ENCODE measurements at places on chromosomes 4 and X. TPM values are rescaled to one million over a fixed set of nuclear protein-coding genes. Genes with fewer than 3 reads are reported as not detected.

Gene NAP1L3
- total RNA-seq, result 0.35 TPM

Gene HS6ST2
- 0.17 TPM for total RNA-seq

Gene IL2RG
- total RNA-seq, result not detected

Gene PNMA6F
- 0.02 TPM for total RNA-seq

Gene ZNF595
- 14.6 TPM for total RNA-seq

Gene FAM149A
- total RNA-seq, result 1.1 TPM

Gene TSPAN7
- total RNA-seq, result 2.6 TPM

Gene ATP1B4
- total RNA-seq, result not detected

Gene SMIM10
- 0.20 TPM for total RNA-seq

Gene TASL
- total RNA-seq, result not detected

Gene FAM53A
- 0.84 TPM for total RNA-seq

Gene NAA11
- not detected for total RNA-seq

Gene MAGEA9B
- total RNA-seq, result not detected

Gene ERVMER34-1
- 0.32 TPM for total RNA-seq

Gene ADGRG2
- 9.3 TPM for total RNA-seq

Gene TMEM150C
- 0.77 TPM for total RNA-seq

Gene HERC5
- 3.6 TPM for total RNA-seq

Gene AKAP14
- not detected for total RNA-seq

Gene L1CAM
- 22.0 TPM for total RNA-seq

Gene EPHA5
- 0.40 TPM for total RNA-seq

Gene SMIM31
- not detected for total RNA-seq

Gene SNX12
- 82.6 TPM for total RNA-seq

Gene LARP7
- 23.0 TPM for total RNA-seq

Gene SRPK3
- total RNA-seq, result 0.13 TPM

Gene NSUN7
- 0.43 TPM for total RNA-seq

Gene CENPE
- total RNA-seq, result 8.1 TPM

Gene CACNA1F
- total RNA-seq, result not detected

Gene MAGEA8
- total RNA-seq, result not detected

Gene IL15
- total RNA-seq, result 15.4 TPM

Gene RGN
- total RNA-seq, result not detected

Gene BEND4
- total RNA-seq, result not detected

Gene TEX13B
- total RNA-seq, result not detected

Gene GIMD1
- not detected for total RNA-seq

Gene IL21
- not detected for total RNA-seq
